ENCODE measurements at places on chromosomes 16 and 17. TPM values are rescaled to one million over a fixed set of nuclear protein-coding genes. Genes with fewer than 3 reads are reported as not detected.

Gene NLRC3
- total RNA-seq: 0.11 TPM

Gene SRCIN1
- total RNA-seq: under 0.01 TPM

Gene KCNJ16
- not detected for total RNA-seq

Gene DCAF7
- total RNA-seq: 28.6 TPM

Gene SLC12A3
- not detected for total RNA-seq

Gene PDE6G
- 0.54 TPM for total RNA-seq

Gene RBFOX1
- not detected for total RNA-seq

Gene LHX1
- total RNA-seq: not detected

Gene ACOX1
- total RNA-seq: 57.4 TPM

Gene CD19
- not detected for total RNA-seq
